Vagina (tissue), 2 donors: ENCODE measurements at places on chromosomes 5 and 9.
A peak's percentile ranks its signal among the peaks of the same experiment; 100 is the strongest.

GRCh38 chr5:122810405-122810804, 35.0 kb upstream of the SNX24 start:
- no peak for DNase-seq

DNA sequence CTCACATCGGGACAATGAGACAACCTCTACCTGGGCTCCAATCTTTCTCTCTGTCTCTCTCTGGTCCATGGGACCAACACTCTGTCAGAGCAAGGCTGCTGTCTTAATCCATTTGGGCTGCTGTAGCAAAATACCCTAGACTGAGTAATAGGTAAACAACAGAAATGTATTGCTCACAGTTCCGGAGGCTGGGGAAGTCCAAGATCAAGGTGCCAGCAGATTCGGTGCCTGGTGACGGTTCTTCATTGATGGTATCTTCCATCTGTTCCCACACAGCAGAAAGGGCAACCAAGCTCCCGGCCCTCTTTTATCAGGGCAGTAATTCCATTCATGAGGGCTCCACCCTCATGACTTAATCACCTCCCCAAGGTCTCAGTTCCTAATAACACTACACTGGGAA, 61.3 kb upstream of the SPOCK1 start:
- no peak for DNase-seq

DNA sequence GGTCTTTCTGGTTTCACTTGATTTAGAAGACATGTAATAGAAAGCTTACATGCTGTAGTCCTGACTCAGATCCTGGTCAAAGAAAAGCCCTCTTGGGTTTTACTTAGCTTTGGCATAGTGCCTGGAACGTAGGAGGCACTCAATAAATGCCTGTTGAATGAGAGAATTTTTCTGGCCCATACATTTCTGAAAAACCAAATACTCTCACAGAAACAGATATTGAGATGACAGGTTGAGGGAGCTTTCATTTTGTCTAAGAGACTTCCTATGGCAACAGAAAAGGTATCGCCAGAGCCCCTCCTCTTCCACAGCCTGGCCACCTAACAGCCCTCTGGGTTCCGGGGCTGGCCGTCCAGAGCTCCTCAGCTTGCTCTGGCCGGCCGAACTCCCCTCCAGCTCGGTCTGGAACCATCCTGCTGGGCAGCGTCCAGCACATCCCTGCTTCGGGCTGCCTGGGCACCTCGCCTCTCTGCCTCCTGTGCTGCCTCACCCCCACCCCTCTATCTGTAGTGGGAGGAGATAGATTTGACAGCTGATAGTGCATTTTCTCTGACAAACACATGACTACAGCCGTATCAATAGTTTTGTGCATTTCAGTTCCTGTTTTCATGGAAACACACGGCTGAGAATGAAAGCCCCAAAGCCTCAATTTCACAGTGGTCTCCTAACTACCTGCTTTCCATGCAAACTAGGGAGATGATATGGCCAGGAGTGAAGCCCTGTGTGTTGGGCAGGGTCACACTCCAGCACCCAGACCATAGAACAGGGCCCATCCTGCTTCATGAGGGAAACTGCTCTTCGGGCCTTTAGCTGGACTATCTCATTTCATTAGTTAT, 1.1 kb downstream of the IL4 start:
- DNase-seq = no peak

GRCh38 chr5:137890845-137891244, 1.6 kb downstream of the PKD2L2 start:
- DNase-seq = no peak

- no peak for DNase-seq
These were observed 323.8 kb upstream of the ARRDC3 start for GRCh38 chr5:91706785-91707520.

DNA sequence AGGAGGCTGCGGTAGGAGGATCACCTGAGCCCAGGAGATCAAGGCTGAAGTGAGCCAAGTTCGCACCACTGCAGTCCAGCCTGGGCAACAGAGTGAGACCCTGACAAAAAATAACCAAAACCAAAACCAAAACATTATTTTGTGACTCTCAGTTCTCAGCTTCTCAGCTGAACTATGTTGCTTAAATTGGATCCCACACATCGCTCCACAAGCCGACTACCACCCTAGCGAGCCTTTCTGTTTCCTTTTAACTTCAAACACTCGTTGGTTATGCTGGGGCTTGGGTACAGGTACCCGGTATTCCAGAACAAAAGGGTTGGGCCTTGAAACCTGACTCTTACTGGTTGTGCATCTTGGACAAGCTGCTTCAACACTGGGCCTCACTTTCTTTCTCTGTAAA, 3.8 kb upstream of the PTGS1 start:
- DNase-seq = no peak

DNA sequence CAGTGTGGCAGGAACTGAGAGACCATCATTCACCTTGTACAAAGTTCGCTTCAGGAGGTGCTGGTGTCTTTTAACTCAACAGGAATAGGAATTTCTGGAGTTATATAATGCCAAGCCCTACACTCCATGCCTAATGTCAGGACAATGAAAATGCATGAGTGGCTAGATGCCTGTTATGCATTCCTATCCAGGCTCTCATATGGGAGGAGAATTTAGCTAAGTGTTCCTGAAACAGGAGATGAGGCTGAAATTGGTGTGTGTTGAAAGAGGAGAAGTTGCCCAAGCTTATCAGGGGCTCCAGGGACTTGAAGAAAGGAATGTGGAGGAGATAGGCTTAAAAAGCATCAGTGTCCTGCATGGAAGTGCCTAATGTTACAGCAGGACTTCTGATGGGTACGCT, 26.8 kb upstream of the PRUNE2 start:
- no peak for DNase-seq

DNA sequence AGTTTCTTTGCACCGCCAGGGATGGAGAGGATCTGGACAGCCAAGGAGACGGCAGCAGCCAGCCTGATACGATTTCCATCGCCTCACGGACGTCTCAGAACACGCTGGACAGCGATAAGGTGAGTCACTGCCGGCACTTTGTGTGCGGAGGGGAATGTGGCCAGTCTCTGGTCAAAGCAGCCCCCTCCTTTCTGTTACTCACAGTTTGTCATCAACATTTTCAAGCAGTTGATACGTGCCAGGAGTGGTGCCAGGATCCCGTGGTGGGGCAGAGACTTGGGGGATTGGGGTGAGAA, 175.1 kb upstream of the OTULINL start:
- DNase-seq = no peak

GRCh38 chr9:2798423-2798822, 45.5 kb downstream of the PUM3 start:
- no peak for DNase-seq

GRCh38 chr9:111038331-111039230, at the start of gene LPAR1:
LPAR1 (minus strand) TSS chr9:111038470; CDS start chr9:110972117, 66,353 bp downstream.
- no peak for DNase-seq

DNA sequence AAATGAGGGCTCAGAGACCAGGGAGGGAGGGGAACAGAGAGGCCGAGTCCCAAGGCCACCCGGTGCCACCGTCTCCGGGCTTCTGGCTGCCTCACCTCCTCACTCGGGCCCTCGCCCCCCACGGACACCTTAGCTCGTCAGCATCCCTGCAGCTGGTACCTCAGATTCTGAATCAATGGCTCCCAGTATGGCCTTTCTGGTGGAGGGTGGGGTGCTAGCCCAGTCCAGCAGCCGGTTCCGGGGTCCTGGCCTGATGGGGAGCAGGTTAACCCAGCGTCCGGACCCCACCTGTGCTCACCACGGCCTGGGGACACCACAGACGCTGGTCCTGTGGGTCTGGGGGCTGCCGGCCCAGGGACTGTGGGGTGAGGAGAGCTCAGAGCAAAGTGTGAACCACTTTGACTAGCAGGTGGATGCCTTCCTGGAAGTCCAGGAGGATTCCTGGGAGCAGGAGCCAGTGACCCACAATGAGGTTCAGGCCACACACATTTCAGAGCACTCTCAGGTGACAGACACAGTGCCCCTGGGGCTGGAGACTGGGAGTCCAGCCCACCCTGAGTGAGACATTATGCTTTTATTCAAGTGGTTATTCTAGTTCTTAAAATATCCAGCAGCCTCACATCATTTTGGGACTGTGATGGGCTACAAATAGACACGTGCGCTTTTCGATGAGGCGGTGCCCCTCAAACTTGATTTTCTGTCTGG, 53.3 kb downstream of the AHRR start:
- peak; percentile 74 for DNase-seq

GRCh38 chr5:130966990-130967525, 198.0 kb downstream of the HINT1 start:
- no peak for DNase-seq

DNA sequence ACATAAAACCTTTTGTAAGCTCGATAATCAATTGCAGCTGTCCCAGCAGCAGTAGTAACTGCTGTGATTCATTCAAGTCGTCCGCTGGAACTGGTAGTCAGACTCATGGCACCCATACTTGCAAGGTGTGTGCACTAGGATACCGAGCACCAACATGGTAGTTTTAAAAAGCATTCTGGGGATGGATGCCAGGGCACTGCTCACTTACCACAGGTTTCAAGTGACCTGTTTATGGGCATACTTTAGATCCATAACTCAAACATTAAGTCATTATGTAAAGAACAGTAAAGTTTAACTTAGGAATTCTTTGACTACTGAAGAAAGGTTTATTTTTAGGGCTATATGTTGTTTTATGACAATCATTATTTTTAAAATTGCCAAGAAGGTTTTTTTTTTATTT, 2277.6 kb downstream of the MAT2B start:
- no peak for DNase-seq

DNA sequence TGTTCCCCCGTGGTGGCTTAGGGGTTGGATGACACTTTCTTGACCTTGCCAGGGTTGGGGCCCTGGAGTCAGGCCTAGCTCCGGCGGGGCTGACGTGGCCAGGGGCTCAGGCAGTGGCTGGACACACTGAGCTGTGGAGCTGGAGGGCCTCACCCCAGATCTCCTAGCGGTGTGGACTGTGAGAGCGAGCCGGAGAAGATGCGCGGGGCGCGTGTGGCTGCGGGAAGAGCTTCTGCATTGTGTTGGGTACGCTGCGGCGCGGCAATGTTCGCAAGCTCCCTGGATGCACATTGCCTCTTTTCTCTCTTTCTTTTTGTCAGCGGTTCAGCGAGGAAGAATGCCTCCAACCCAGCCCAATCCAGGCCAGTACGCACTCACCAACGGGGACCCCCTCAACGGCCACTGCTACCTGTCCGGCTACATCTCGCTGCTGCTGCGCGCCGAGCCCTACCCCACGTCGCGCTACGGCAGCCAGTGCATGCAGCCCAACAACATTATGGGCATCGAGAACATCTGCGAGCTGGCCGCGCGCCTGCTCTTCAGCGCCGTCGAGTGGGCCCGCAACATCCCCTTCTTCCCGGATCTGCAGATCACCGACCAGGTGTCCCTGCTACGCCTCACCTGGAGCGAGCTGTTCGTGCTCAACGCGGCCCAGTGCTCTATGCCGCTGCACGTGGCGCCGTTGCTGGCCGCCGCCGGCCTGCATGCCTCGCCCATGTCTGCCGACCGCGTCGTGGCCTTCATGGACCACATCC, 4.8 kb downstream of the NR2F1 start:
- no peak for DNase-seq

GRCh38 chr5:116297296-116297814, 212.5 kb downstream of the COMMD10 start:
- no peak for DNase-seq

GRCh38 chr9:130672466-130672865, 8.1 kb downstream of the PRDM12 start:
- DNase-seq = no peak

GRCh38 chr5:138051441-138052296, 18.8 kb upstream of the FAM13B start:
- no peak for DNase-seq

DNA sequence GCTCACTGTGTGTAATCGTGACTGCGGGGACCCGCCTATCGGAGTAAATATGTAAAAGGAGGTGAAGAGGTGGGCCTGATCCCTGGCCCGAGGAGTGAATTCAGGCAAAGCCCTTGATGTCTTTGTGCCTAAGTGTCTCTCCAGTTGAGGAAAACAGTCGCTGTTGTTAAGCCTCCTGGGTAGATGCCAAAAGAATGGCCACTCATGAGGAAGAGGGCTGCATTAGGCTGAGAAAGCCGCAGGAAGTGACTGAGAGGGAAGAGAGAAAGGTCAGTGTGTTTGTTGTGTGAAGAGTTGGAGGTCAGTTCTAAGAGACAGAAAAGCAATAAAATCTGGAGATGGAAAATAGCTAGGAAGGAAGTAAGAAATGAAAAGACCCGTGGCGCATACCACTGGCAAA, 35.8 kb upstream of the PIP5K1B start:
- DNase-seq = no peak
